ENCODE measurements at places on chromosomes 7 and 10. TPM values are rescaled to one million over a fixed set of nuclear protein-coding genes. Genes with fewer than 3 reads are reported as not detected.

GRCh38 chr7:140334341-140335057, 63.8 kb downstream of the SLC37A3 start:
- no peak for DNase-seq

DNA sequence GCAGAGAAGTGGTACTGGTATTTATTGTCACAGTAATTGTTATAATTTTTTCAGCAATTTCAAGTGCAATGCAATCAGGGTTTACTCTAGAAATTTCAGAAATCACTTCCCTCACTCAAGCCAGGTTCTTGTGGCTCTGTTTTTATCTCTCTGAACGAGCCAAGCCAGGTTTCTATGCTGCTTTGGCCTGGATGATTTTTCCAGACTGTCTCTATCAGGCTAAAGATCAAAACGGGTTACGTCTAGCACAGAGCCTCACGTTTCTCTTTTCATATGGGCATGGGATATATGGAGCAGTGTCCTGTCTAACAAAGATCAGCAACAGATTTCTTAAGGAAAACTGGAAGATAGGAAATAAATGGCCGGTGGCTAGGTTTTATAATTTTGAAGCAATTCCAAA, 1105.3 kb downstream of the NRG3 start:
- no peak for DNase-seq

- DNase-seq, result no peak
These were observed 24.0 kb downstream of the MAD1L1 start for GRCh38 chr7:2208712-2209111.

NPC1L1 gene
- total RNA-seq, result not detected
